Vagina (tissue), 2 donors: ENCODE measurements at places on chromosomes 6 and 20.

DNA sequence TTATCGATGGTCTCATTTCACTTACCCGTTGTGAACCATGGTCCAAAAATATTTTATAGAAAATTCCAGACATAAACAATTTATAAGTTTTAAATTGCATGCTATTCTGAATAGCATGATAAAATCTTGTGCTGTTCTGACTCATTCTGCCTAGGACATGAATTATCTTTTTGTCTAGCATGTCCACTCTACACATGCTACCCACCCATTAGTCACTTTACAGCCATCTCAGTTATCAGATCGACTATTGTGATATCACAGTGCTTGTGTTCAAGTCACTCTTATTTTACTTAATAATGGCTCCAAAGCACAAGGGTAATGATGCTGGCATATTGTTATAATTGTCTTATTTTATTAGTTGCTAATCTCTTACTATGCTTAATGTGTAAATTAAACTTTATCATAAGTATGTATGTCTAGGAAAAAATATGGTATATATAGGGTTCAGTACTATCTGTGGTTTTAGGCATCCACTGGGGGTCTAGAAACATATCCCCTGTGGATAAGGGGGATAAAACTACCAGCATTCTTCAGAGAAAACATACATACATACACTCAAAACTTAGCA, 252.0 kb upstream of the HTR1E start:
- no peak for DNase-seq

DNA sequence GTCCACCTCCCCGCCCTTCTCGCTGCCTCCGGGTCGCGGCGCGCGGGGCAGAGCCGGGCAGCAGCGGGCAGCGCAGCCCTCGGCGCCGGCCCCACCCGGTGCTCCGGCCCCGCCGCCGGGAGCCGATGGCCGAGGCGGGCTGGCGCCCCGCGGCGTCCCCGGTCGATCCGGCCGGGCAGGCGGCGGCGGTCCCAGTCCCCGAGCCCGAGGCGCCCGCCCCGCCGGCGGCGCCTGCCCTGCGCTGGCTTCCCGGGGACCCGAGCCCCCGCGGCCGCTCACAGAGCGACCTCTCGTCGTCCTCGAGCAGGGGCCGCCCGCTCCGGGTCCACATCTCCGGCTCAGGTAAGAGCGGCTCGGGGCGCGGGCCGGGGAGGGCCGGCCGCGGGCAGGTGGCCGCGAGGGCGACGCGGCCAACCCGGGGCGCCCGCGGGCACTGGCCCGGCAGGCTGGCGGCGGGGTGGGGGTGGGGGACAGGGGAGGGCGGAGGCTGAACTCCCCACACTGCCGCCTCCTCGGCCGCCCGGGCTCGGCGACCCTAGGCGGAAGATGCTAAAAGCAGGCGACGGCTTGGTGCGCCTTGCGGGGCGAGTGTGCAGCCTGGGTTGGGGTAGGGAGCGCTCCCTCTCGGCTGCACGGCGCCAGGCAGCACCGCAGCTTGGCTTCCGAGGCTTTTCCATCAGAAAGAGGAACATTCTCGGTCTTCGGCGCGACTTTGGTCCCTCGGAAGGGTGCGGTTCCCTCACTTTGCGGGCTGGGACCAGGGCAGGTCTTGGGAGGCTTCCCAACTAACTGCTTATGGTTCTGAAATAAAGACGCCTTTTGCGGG, 25.6 kb upstream of the FUCA2 start:
- DNase-seq = no peak

DNA sequence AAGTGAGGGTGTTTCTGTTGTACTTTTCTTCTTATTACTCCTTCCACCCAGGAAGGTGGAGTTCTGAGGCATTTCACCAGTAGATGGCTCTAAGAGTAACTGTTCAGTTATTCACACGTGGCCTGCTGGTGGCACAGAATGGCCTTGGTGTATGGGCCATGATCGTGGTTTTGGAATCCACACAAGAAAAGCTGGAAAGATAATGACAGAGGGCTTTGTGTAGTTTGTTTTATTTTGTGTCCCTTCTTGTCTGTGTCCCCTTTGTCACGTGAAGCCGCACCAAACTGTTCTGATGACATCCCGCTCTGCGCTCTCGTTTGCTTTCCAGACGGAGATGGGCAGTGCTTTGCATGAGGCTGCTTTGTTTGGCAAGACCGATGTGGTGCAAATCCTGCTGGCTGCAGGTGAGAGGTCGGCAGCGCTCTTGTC, 93.4 kb downstream of the ANKS1A start:
- DNase-seq = no peak

- no peak for DNase-seq
Measured at GRCh38 chr6:158266131-158266530, 46.1 kb upstream of the TULP4 start.

DNA sequence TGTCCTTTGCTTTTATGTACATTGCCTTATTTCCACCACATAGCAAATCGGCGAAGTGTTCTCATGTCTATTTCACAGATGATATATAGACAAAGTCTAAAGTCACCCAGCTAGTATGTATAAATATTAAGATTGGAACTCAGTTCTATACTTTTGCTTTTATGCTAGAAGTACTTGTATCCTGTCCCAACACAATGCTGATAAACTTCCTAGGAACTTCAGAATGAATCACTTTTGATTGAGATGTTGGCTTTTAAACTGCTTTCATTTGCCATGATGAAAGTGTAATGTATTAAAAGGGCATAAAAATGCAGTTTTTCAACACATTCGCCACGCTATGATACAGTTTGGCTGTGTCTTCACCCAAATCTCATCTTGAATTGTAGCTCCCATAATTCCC, 50.8 kb downstream of the GCLC start:
- DNase-seq = no peak

GRCh38 chr20:57283860-57284259, 17.4 kb upstream of the BMP7 start:
- no peak for DNase-seq

DNA sequence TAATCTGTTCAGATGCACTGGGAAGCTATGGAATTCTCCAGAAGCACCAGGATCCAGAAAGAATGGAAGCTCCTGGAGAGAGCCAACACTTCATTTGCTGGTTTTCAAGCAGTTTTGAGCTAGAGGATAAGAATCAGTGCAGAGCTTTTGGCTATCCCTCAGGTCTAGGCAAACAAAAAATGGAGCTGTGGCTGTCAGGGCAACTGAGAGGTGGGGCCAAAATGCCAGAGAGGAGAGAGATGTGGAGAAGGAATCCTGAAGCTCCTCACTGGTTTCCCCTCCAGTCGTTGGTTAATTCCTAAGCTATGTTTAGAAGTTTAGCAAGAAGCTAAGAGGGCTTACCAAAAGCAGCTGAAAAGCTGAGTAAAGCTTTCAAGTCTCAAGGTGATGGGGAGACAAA, 294.2 kb upstream of the JARID2 start:
- DNase-seq = no peak

- DNase-seq = peak; percentile 65
Measured at GRCh38 chr20:25077610-25078169, 4.3 kb downstream of the VSX1 start.

DNA sequence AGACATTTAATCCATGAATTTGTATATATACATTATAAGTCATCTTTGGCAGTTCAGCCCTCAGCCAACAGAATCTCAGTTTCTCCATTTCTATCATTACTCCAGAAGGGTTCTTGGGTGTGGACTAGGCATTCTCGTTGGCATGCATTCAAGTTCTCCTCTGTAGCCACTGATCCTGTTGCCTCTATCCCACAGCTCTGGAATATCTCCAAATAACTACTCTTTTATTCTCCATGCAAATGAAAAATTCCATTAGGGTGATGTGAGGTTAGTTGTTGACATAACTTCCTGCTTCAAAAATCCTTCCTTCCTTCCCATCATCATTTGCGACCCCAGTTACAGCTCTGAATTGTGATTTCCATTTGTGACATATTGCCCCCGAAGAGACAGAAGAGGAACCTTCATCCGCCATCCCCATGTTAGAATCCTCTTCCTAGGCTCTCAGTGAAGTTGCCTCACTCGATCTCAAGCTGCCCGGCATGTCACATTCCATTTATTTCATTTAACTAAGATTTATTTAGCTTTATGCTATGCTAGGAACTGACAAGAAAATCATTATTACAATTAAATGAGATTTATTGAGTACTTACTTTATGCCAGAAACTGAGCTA, 93.7 kb upstream of the EDN1 start:
- DNase-seq = no peak

- DNase-seq = no peak
Measured at GRCh38 chr6:18269253-18269652, 4.9 kb upstream of the DEK start.

GRCh38 chr6:69232496-69232895, 564.3 kb downstream of the LMBRD1 start:
- no peak for DNase-seq

DNA sequence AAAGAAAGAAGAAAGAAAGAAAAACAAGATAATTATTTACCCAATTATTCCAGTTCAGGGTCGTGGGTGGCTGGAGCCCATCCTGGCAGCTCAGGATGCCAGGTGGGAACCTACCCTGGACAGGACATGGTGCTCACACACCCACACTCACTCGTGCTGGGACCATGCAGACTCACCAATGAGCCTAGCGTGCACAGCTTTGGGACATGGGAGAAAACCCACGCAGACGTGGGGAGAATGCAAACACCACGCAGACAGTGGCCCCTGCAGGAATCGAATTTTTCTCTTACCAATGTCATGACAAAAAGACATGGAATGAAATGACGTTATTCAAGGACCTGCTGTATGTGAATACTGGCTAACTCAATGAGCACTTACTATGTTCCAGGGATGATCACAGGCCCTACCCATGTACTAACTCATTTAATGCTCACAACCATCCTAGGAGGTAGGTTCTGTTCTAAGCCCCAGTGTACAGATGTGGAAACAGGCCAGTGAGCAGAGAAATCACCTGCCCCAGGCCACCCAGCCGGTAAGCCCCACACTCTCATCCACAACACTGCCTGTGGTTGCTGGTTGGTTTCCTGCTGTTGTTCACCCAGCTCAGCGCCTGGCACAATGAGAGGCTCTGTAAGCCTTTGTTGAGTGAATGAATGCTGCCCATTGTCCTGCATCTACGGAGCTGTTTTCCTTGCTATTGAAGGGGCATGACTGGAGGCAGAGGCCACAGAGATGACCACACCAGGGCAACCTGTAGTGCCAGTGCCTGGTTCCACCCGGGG, 6.8 kb upstream of the PI16 start:
- no peak for DNase-seq

DNA sequence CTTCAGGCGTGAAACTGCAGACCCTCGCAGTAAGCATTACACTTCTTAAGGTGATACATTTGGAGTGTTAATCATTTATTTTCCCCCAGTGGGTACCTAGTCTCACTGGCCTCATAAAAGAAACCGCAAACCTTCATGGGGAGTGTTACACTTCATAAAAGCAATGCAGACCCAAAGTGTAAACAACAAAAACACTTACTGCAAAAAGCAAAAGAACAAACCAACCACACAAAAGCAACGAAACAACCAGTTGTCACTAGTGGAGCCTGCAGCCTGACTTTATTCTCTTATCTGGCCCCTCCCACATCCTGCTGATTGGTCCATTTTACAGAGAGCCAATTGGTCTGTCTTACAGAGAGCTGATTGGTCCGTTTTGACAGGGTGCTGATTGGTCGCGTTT, 23.8 kb downstream of the LY86 start:
- DNase-seq = no peak

DNA sequence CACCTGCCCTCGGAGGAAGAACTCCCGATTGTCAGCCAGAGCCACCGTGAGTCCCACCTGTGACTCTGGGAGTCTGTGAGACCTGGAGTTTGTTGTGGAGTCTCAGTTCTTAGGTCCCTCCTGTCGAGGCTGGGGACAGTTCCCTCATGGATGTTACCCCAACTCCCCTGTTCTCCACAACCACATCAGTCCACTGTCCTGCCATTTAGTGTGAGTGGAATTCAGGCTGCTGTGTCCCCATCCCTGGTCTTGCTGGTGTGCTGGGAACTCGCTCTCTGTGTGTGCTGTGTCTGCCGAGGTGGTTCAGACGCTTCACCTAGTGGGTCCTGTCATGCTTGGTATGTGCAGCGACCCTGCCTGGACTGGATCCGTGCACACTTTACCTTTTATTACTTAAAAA, 163.2 kb downstream of the DTNBP1 start:
- DNase-seq = no peak

GRCh38 chr6:84204011-84204410, 23.4 kb downstream of the CEP162 start:
- DNase-seq = no peak

- no peak for DNase-seq
Measured at GRCh38 chr6:119310486-119311036, 39.0 kb downstream of the MAN1A1 start.

DNA sequence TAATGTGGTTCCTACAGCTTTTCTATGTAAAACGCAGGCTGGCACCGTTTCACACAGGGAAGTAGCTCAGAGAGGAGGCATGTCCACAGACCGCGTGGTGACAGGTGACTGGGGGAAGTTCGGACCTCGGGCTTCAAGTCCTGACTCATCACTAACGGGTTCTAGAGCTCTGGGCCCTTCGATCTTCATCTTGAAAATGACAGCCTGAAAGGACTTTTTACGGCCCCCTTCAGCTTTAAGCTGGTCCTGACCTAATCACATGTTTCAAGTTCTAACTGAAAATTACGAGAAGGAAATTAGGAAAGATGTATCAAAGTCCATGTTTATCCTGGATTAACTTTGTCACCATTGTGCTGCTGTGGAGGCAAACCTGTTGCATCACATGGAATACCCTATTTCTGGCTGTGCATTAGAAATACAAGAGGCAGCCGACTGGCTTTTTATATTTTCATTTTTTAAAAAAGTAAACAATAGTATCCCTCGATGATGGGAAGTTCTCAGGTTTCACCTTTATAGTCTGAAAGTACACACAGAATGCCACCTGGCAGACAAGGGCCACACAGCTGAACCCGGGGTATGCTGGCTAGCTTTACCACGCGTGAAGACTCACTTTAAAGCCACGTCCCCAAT, 2.0 kb downstream of the MAN1A1 start:
- no peak for DNase-seq

GRCh38 chr6:16555550-16555949, 205.7 kb downstream of the ATXN1 start:
- no peak for DNase-seq

DNA sequence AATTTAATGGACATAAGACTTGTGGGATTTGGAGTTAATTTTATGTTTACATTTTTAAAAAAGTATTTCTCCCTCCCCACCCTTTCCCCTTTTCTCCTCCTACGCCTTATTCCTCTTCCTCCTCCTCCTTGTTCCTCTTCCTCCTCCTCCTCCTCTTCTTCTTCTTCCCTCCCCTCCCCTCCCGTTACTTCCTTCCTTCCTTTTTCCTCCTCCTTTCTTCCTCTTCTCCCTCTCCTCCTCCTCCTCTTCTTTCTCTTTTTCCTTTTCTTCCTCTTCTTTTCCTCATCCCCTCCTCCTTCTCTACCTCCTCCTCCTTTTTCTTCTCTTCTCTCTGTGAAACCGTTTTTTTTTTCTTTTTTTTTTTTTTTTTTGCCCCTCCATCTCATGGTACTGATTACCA, 139.6 kb downstream of the EYA4 start:
- no peak for DNase-seq

- DNase-seq = no peak
Measured at GRCh38 chr20:37697314-37697713, 3.5 kb downstream of the CTNNBL1 start.

- no peak for DNase-seq
Measured at GRCh38 chr20:50977066-50978021, 18.7 kb downstream of the MOCS3 start.
